NCI-H2107 (cell line): ENCODE measurements at places on chromosomes 2 and 18.

- no peak for DNase-seq
These were observed 105.5 kb downstream of the POLE4 start for GRCh38 chr2:75063906-75064305.

GRCh38 chr2:192877159-192877558 is 682.4 kb upstream of the TMEFF2 start:
- no peak for DNase-seq

DNA sequence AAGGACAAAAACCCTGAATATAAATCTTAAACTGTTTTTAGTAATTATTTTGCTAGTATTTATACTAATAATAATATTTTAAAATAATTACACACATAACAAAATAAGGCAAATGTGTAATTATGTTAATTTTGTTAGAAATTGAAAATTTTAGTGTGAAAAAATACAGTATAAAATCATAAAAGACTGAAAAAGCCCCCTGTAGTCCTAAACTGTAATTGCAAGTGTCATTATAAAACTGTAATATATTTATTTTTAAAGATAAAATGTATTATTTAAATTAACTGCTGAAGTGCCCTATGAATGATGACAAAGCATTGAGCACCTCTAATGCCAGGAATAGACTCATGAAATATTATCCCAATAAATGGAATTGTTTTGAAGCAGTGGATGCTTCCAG is 1117.7 kb downstream of the CBLN2 start:
- no peak for DNase-seq

GRCh38 chr2:177180269-177181000 is 32.2 kb upstream of the HNRNPA3 start:
- DNase-seq: no peak

GRCh38 chr2:19256121-19256601 is 102.3 kb downstream of the OSR1 start:
- DNase-seq: no peak

DNA sequence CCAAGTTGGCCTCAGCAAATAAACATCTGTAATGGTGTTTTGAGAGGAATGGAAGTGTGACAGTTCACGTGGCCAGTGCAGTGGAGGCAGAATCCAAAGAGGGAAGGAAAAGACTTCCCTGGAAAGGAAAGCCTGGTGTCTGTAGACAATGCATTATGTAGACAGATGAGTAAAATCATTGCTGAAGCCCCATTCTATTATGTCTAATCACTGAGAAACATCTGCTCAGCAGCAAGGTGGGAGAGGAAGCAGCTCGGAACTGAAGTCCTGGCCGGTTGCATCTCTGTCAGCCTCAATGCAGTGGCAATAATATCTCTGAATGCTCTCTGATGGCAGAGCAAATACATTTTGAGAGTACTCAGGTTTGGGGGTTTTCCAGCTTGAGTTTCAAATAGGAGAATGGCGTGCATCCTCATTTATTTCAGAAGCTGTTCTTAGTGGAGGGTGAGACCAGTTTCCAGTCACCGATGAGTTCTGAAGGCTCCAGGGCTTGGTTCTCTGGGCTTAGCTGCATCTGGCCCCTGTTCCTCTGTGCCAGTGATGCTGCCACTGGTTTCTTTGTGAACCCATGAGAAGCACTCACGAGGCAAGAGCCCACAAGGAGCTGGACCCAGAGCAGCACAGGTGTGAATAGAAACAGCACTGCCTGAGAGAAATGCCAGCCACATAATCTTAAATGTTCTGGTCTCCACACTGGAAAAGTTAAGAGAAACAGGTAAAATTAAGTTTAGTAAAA is 63.3 kb downstream of the RPIA start:
- DNase-seq: no peak

DNA sequence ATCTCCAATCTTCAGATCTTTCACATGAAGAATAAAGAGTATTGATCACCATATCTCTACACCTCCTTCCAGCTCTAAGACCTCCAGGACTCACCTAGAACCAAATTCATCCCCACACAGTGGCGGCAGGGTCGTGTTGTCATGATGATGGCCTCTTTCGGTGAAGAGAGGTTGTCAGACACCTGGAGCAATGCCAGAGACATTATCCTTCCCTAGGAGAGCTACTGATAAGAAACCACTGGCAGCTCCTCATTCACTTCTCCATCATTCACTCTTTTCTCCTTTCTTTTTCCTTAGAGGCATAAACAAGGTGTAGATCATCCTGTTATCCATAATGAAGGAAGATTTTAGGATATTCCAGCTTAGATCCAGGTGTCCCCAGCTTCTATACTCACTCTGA is 197.9 kb upstream of the TNP1 start:
- DNase-seq: no peak

DNA sequence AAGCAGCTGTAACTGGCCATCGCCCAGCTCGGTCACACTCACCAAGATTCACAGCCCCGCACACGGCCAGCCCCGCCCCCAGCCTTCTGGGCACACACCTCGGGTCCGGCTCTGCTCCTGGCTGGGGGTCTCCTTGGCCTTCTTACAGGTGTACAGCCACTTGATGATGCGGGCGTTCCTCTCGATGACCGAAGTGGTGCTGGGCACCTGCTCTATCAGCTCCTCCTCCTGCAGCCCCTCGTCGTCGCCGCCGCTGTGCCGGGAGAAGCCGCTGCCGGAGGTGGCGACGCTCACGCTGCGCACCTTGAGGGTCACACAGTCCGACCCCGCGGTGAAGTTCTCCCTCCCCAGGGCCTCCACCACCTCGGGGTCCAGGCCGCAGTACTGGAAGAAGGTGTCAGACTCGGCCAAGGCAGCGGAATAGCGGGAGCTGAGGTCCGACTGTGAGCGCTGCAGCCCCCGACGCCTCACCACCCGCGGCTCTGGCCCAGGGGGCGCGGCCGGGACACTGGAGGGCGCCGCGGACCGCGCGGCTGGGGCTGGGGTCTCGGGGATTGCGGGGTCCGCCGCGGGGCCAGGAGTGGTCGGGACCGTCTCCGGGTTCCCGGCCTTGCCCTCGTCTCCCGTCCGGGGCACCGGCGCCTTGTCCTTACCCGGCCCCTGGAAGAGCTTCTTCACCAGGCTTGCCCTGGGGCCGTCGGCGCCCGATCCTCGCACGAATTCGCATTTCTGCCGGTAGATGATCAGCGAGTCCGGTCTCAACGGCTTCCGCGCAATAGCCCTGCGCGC is 769 bp downstream of the FAM110C start:
- DNase-seq: no peak

DNA sequence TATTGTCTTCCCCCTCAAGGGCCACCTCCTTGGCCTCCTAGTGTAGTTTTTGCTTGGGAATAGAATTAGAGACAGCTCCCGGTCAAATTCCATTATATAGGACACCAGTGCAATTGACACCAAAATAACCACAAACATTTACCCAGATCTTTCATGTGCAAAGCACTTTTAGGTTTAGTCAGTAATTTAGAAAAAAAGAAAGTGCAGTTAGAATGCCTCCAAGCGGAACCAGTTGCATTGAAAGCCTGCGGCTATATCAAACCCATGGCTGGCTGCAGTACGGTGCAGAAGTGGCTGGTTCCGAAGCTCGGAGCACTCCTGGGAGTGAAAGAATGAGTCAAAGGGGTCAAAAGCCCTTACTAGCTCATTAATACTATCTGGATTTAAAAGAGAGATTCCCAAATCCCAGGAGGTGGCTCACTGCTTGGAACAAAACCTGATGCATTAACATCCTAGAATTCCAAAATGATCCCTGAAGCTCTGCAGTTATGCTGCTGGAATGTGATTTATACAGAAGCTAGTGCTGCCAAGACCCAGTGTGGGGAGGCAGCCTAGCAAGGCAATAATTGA is 432.2 kb upstream of the KLHL29 start:
- no peak for DNase-seq

DNA sequence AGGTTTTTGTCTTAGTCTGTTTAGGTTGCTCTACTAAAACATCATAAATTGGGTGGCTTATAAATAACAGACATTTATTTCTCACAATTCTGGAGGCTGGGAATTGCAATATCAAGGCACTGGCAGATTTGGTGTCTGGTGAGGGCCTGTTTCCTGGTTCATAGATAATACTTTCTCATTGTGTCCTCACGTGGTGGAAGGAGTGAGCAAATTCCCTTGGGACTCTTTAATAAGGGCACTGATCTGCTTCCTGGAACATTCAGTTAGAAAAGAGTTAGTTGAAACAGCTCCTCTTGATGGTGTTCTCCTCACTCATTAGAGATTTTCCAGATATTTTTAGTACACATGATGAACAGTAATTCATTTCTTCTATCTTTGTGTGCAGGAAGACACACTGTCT is 22.3 kb downstream of the COL4A3 start:
- no peak for DNase-seq

- no peak for DNase-seq
These were observed 294.1 kb downstream of the KCNS3 start for GRCh38 chr2:18172607-18173006.

DNA sequence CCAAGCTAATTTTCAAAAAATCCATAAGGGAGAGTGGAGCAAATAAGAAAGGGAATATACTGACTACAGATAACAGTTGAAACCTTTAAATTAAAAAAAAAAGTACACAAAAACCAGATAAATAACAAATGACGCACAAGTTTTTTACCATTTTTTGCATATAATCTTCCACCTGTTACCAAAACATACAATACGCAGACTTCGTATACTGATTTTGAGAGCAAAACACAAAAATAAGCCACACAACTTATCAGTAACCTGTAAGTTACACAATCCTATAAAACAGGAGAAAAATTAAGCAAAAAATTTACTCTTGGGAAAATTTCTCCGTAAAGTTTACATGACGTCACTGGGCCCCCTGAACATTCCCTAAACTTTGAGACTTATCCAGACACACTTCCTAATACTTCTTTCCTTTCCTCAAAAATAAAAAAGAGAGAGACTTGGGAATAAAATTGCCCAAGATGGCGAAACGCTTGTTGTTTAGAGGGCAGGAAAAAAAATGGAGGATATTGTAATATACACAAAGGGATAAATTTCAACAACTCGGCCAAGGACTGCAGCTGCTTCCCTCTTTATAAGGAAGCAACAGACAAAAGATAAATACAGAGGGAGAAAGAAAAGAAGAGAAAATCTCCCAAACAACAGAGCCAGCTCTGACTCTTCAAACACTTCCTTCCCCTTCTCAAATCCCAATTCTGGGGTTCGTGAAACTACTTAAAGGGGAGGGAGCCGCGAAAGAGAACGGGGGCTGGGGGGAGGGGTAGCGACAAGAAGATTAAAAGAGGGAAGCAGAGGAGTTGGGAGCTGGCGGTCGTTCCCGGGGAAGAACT is 1.6 kb downstream of the BAZ2B start:
- DNase-seq: no peak

- DNase-seq: no peak
These were observed 290.6 kb downstream of the ZNF521 start for GRCh38 chr18:25061395-25061794.

DNA sequence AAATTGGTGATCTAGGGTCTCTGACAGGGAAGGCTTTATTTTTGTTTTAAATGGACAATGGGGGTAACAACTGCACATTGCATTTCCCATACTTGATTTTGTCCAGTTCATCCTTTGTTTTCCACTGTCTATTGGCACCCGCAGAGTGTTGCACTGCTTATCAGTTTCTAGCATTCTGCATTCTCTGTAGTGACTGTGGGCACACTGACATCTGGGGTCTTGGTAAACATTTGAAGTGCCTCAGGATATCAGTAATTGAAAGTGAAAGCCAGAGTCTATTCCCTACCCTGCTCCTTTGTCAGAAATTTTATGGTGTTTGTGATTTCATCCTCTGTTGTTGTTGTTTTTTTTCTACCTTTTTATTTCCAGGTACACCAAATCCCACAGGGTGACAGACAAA is 132.1 kb upstream of the EPC2 start:
- DNase-seq: no peak

DNA sequence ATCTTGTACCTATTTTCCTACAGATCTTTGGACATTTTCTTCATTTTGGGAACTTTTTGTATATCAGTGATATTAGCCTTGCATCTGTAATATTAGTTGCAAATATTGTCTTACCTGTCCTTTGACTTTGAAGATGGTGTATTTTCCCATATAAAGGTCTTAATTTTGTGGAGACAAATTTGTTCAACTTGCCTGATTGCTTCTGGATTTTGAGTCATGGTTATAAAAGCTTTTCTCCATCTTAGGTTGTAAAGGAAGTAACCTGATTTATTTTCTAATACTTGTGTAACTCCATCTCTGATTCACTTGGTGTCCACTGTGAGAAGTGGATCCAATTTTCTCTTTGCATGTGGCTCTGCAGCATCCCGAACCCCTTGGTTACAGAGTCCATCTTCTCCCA is 97.7 kb upstream of the OTOS start:
- DNase-seq: no peak

GRCh38 chr2:26590980-26591618 is 50.1 kb downstream of the CIB4 start:
- DNase-seq: no peak

DNA sequence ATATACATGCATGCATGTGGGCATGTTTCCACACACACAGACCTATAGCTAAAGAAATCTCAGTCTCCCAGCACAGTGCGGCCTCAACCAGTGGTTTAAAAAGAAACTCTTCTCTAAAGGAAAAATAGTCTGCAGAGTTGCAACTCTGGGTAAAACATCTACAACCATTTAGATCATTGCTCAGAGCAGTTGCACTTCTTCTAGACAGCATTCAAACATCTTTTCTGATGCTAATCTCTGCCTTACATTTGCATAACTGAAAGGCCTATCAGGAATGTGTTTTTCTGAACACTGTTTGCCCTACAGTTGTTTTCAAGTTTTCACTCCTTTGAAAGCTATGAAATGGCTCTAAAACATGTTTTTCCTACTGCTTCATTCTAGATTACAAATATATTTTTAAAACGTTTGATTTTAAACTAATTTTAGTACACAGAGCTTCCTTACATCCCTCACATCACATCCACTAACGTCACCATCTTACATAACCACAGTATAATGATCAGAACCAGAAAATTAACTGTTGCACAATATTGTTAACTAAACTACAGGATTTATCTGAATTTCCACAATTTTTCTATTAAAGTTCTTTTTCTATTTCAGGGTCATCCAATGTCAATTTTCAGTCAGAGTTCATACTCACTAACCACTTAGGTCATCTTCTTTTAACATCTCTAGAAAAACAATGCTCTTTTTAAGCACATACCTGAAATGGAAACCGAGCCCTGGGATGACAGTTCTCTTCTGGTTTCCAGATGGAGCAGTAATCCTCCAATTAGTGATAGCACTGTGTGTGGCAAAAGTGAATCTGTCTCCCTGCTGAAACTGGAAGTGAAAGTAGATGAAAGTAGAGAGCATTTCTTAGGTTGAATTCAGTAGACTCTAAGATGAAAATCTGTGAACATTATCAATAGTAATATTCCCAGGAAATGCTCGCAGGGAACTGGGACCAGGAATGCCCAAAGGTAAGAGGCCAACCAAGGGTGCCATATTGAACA is 501.6 kb upstream of the GCFC2 start:
- no peak for DNase-seq
